AG04450 (cell line): ENCODE measurements at places on chromosomes 3 and 15.

- no peak for DNase-seq
Measured at GRCh38 chr15:94250801-94251200, 19.4 kb downstream of the MCTP2 start.

DNA sequence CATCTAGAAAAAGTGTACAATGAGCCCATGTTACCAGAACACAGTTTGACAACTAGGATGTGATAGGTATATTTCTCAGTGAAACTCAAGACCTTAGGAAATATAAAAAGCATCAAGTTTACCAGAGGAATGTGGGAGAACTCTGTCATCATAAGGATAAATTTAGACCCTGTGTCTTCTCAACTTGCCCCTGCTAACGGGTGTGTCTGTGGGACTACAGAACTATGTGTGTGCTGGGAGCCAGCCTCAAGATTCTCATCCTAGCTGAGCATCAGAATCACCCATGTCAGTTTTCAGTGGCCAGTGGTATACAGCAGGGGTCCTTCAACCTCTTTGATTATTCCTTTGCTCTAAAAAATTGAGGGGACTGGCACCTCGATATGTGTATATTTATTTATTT is 393.3 kb downstream of the PLCL2 start:
- no peak for DNase-seq

DNA sequence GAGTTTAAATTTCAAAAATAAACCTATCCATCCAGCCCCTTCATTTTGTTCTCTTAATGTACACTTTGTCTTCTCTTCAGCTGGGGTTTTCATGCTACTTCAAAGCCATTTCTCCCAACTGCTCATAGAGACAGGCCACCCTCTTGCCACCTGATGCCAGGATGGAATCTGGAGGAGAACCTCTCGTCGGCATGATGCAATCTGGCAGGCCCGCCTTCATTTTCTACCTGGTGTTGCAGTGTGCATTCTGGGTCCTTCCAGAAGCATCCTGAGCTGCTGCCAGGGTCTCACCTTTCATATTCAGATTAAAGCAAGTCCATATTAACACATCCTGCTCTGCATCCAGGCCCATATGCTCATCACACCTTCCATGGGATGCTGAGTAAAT is 60.8 kb downstream of the CTNNB1 start:
- no peak for DNase-seq

GRCh38 chr3:151460228-151460627 is 633 bp downstream of the IGSF10 start:
- DNase-seq = no peak

GRCh38 chr3:175149675-175150074 is 290.5 kb downstream of the NAALADL2 start:
- DNase-seq = no peak

DNA sequence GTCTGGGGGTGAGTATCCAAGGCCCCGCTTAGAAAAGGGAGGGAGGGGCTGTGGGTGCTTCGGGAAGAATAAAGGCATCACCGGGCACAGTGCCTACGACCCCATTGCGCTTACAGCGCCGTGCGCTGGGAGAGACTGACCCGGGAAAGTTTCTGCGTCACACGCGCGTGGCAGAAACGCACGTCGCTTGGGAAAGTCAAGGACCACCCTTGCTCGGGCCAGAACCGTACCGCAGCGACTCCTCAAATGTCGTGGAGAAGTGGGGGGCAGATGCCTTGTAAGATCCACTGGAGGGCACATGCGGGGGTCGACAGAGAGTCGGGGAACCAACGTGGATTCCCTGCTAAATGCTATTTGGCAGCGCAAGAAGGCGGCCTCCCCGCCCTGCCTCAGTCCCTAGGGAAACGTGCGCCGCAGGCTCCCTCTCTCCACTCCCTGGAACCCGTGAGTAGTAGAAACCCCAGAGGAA is 2.4 kb downstream of the ADAMTS9 start:
- DNase-seq = no peak

DNA sequence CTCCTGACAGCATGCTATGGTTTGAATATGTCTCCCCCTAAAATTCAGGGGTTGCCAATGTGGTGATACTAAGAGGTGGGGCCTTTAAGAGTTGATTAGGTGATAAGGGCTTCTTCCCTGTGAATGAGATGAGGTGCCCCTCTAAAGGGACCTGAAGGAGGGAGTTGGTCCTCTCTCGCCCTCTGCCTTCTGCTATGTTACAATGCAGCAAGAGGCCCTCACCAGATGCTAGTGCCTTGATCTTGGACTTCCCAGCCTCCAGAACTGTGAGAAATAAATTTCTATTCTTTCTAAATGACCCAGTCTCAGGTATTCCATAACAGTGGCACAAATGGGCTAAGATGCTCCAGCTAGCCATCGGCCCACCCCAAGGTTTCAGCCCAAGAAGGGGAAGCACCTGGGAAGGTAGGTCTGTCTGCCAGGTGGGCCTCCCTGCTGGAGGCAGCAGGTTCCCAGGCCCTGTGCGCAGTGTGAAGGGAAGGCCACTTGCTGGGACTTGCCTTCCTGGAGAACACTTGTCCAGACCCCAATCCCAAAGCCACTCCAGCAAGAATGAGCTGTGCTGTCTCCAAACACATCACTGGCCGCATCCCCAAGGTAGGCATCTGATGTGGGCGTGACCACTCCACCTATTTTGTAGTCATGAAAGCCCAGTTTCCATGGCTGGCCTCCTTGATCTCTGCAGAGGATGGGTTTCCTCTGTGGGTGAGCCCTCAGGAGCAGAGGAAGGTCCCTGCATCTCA is 9.0 kb downstream of the TGM4 start:
- DNase-seq = no peak

DNA sequence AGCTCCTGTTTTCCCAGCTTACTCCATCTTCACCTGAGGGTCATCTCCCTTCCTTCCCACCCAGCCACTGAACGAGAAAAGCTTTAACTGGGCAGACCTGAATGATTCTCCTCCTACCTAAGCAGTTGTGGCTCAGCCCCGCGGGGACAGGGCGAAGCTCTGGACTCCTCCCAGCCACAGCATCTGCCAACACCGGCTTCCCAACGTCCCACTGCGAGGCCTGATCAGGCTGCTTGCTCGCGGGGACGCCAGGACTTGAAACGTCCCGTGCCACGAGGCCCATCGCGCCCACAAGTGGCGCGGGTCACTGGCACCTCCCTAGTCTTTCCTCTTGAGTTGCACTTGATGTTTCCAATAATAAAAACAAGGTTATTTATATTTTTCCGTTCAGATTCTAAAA is at the start of gene SPATA16:
Gene SPATA16, minus strand, starts transcription at position 250 of the 400 bp plus-strand sequence. CDS start 23,504 bp downstream, outside the sequence.
- no peak for DNase-seq

GRCh38 chr3:170323331-170323730 is 34.2 kb upstream of the SKIL start:
- no peak for DNase-seq
